ENCODE measurements at places on chromosomes 2 and 18. TPM values are rescaled to one million over a fixed set of nuclear protein-coding genes. Genes with fewer than 3 reads are reported as not detected.

DNA sequence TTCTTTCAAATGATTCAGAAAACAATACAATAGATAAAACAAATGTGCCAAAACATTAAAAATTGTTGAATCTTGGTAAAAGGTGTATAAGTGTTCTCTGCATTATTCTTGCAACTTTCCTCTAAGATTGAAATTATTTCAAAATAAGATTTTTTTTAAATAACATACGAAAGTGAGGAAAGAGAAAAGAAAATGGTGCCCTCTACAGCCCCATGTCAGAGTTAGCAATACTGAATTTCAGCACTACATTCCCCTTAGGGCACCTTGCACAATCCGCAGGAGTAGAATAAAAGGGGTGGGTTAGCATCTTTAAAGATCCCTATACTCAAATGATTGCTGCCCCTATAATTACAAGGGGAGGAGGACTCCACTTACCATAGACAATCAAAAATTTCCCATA is 433.7 kb downstream of the BCL11A start:
- no peak for DNase-seq

GRCh38 chr18:49411928-49412327 is 48.5 kb downstream of the DYM start:
- no peak for DNase-seq

DSEL gene
- 24.6 TPM for total RNA-seq

GPR39 gene
- not detected for total RNA-seq

UGT1A1 gene
- total RNA-seq: not detected
